ENCODE measurements at places on chromosomes 7 and 10. TPM values are rescaled to one million over a fixed set of nuclear protein-coding genes. Genes with fewer than 3 reads are reported as not detected.

The CACNB2 gene
- total RNA-seq: not detected

The PRRT4 gene
- not detected for total RNA-seq

The SPDYE5 gene
- total RNA-seq: not detected

The HMX3 gene
- total RNA-seq: 5.0 TPM

The TEX36 gene
- not detected for total RNA-seq

The LMTK2 gene
- total RNA-seq: 4.8 TPM

The RAPGEF5 gene
- 1.2 TPM for total RNA-seq

The HOXA13 gene
- total RNA-seq: 1.5 TPM

The GFRA1 gene
- 47.6 TPM for total RNA-seq

The AKR1D1 gene
- total RNA-seq: not detected

The MAGI2 gene
- total RNA-seq: 0.49 TPM

The ODAD2 gene
- 3.9 TPM for total RNA-seq

The SPOCK2 gene
- total RNA-seq: not detected

The C10orf62 gene
- not detected for total RNA-seq

The SPDYE16 gene
- total RNA-seq: not detected

The GPR26 gene
- total RNA-seq: not detected

The STAM gene
- 13.6 TPM for total RNA-seq

The AP1S1 gene
- total RNA-seq: 153 TPM

The PON2 gene
- 104 TPM for total RNA-seq

The STAG3 gene
- 0.13 TPM for total RNA-seq

The ANKRD30A gene
- total RNA-seq: not detected

The SMNDC1 gene
- 5.1 TPM for total RNA-seq

The SFMBT2 gene
- total RNA-seq: not detected

The GSTO2 gene
- 1.8 TPM for total RNA-seq

The MYOF gene
- total RNA-seq: 75.6 TPM

The HABP2 gene
- total RNA-seq: not detected

The ZPBP gene
- total RNA-seq: not detected

The SUN3 gene
- not detected for total RNA-seq

Measured in MG63 (cell line).